ENCODE measurements at places on chromosomes 3 and 15.

- DNase-seq: no peak
Observed at GRCh38 chr3:172156586-172156955, 117.2 kb downstream of the FNDC3B start.

DNA sequence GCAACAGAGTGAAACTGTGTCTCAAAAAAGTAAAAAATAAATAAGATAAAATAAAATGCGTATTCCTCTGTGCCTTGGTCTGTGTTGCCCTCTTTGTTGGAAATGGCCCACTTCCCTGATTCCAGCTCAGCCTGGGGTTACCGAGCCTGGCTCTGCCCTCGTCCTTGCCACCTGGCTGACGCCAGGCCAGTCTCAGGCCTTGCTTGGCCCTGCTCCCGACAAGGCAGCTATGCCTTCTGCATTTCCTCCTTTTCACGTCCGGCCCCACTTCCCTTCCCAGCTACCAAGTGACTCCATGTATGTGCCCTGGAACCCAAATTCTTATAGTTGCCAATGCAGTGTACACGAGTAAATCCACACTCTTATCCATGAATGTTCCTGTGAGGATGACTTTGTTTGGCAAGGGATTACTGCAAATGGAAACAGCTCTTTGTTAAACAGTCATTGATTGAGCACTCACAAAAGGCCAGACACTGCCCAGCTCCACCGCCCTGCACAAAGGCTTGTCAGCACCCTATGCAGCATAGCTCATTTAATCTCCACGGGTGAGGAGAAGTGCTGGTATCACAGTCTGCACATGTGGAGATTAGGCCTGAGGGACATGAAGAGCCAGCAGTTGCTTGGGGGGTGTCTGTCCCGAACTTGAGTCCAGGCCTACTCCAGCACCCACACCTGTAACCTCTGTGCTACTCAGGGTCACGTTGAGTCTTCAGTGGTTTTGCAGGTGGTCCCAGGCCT lies 25.1 kb downstream of the SPSB4 start:
- DNase-seq: no peak

DNA sequence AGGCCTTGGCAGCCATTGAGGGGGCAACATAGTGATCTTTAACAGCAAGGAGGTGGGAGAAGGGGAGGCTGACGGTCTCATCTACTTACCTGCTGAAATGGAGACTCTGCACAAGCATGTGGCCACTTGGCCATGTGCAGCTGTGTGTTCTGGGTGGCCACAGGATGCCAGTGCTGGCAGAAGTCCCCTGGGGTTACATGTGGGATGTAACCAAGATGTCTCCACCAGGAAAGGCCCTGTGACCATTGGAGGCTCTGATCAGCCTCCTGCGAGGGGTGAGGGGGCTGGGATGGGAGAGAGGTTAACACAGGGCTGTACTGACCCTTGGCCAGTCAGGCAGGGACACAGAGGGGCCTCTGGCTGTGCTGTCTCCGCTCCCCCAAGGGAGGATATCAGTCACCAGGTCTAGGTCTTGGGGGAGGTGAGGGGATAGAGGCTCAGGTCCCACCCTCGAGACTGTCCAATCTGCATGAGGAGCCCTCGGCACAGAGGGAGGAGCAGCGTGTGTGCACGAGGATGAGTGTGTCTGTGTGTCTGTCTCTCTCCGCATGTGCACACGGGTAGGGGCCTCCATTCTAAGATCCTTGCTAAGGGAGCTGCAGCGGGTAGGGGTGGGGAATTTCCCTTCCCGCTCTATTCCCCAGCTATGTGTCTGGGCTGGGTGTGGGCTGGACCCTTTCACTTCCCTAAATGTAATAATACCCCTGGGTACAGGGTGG lies 19.5 kb downstream of the PRKCD start:
- DNase-seq: no peak

- DNase-seq: no peak
Observed at GRCh38 chr3:39327053-39327745, 2.3 kb upstream of the CCR8 start.

DNA sequence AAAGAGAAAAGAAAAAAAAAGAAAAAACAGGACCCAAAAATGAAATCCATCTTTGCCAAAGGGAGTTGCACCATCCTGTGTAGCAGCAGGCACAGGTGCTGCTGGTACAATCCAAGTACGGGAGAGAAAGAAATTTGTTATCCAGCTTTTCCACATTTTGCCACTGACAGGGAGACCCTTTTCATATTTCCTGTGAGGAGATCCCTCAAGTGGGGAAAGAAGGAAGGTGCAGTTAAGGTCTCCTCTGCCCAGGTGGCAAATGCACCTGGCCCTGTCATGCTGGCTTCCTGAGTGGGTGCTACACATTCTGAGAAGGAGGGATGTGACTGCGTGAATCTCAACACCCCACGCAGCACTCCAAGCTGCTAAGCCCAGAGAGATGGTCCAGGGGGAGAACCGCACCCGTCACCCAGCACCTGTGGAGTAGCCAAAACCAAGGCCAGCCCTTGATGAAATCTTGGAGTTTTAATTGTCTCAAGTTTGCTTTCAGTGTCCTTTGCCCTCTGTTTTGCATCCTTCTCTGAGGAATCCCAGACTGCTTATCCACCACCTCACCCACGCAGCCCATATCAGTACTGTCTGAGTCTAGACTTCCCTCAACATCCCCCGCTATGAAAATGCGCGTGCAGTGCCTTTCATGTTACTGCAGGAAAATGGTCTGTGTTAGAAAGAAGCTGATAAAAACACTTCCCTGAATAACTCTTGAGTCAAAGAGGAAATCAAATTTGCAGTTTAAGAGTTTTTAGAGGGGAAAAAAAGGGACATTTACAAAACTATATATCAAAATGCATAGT lies 141.9 kb upstream of the THBS1 start:
- no peak for DNase-seq

DNA sequence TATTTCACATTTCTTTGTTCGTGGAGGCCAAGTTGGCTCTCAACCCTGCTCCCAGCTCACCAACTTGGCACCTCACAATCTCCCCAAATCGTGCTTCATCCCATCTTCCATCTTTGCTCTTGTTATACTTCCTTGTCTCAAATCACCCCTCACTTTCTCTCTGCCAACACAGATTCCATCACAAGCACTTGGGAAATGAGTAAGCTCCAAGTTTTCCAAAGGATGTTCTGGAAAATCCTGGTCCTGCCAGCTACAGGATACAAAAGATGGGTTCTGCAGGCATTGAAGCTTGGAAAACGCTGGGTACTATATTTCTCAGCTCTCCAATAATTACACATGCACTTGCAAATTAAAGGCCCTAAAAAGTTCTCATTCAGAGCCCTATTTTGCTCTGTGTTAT lies 4.1 kb upstream of the TM4SF4 start:
- DNase-seq: no peak

DNA sequence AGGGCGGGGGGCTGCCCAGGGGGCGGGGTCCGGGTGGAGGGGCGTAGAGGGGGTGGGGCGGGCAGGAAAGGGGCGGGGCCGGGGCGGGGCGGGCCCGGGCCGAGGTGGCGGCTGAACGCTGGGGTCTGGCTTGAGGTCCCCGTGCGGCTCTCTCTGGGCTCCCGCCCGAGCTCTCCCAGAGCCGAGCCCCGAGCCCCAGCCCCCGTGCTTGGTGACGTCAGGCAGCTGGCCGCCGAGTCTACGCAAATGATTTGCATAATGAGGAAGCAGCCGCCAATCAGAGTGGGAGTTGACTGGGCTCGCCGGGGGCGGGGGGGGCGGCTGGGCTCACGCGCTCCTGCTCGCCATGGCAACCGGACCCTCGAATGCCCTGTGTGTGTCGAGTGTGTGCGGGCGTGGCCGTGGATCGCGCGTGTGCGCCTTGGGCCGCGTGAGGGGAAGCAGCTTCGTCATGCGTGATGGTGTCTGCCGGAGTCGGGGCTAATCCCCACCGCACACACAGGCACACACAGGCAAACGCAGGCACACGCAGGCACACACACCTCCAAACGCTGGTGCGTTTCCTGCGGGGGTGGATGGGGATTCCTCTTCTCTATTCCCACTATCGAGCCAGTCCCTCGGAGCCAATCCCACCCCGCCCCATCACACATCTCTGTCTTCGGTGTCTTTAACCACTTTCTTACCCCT lies at the start of gene CELF6:
CELF6 (minus strand) TSS at position 173 of the 687 bp plus-strand sequence. CDS start 283 bp downstream, outside the sequence.
- peak; percentile 86 for DNase-seq

All from muscle of back (tissue), 13 donors.